ENCODE measurements at places on chromosomes 13 and 19.

DNA sequence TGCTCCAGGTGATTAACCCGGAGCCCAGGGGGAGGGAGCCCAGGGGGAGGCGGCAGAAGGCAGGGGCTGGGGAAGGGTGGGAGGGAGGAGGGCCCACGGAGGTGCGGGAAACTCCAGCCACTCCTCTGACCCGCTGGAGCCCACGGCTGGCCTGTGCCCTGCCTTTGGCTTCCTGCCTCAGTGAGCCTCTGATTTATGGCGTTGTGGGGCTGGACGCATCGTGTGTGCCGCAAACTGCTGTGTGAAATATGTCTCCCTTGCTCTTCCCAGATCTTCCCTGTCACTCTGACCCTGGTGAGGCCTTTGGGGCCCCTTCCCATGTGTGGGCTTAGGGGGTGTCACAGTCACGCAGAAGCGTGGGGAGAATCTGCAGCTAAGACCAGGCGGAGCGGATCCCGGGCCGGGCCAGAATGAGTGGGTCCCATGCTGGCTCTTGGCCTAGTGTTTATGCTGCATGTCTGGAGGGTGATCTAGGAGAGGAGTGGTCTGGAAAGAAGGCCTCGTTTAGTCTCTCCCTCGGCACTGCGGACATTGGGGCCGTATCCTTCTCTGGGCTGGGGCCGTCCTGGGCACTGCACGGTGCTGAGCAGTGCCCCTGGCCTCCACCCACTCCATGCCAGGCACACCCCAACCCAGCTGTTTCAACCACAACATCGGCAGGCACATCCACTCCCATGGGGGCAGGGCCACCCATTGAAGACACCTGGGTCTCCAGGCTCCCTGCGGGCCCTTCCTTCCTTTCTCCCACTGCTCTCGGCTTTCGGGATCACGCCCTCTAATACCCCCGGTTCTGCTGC is 123.0 kb downstream of the KDM4B start:
- DNase-seq: no peak

DNA sequence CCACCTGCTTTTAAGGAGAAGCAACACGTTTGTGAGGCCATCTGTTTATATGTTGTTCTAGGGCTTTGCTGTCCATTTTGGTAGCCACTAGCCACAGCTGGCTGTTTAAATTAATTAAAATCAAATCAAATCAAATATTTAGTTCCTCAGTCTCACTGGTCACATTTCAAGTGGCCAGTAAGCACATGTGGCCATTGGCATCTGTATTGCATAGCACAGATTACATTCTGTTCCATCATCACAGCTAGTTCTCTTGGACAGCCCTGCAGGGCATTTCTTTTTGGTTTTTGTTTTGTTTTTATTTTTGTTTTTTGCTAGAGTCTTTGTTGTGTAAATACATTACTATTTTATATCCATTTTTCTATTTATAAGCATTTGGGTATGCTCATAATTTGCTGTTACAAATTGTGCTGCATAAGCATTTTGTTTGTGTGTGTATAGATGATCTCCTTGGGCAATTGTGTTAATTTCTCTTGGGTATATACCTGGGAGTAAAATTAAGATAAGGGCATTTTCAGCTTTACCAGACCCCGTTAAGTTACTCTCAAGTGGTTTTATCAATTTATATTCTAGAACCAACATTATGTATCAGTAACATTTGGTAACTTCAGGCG is 31.3 kb downstream of the SAE1 start:
- DNase-seq: no peak

DNA sequence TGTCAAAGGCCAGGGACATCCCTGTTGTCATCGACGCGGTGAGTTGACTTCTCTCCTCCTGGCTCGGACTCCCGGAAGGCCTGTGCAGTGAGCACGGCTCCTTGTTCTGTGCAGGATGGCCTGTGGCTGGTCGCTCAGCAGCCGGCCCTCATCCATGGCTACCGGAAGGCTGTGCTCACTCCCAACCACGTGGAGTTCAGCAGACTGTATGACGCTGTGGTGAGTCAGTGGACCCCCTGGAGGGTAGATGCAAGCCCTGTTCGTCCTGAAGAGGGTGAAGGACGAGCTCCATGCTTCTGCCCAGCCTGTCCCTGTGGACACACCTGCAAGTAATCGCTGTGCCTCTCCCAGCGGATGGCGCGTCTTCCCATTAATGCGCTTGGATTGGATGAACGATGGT is 19.2 kb downstream of the NAXD start:
- DNase-seq: peak; percentile 47

GRCh38 chr13:49444524-49445395 is 686 bp downstream of the SETDB2 start:
- peak; percentile 92 for DNase-seq

DNA sequence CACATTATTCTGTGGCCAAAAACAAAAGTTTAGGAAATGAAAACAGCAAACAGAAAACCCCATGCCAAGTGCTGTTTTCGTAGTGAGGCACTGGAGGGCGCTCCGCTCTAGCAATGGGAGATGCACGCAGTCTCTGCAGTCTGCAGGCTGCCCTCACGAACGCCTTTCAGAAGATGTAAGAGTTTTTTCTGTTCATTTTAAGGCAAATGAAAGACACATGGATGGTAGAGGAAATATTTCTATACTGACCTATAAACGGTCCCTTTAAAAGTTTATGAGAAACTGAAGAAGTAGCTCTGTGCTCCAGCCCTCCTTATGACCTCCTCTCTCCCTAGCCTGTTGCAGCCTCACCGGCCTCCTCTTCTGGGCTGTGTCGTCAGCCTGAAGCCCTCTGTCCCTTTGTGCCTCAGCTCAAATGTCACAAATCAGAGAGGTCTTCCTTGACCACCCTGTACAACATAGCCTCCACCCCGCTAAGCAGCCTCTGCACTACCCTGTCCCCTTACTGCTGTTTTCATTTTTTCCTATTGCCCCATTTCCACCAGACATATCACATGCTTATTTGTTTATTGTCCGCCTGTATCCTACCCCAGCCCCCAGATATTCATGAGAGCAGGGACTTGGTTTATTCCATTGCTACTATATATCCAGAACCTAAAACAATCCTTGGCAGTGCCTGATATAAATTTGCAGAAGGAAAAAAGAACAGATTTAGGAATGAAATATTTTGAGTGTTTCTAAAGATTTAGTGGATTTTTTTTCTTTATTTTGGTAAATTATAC is 116.4 kb downstream of the TM9SF2 start:
- peak; percentile 55 for DNase-seq

DNA sequence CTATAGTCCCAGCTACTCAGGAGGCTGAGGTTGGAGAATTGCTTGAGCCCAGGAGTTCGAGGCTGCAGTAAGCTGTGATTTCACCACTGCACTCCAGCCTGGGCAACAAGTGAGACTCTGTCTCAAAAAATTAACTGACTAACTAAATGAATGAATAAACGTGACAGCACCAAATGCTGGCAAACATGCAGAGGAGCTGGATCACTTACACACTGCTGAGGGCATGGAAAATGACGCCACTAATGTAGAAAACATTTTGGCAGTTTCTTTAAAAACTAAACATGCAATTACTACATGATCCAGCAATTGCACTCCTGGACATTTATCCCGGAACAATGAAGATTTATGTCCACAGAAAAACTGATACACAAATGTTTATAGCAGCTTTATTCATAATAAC is 31.3 kb upstream of the GTF3A start:
- no peak for DNase-seq

DNA sequence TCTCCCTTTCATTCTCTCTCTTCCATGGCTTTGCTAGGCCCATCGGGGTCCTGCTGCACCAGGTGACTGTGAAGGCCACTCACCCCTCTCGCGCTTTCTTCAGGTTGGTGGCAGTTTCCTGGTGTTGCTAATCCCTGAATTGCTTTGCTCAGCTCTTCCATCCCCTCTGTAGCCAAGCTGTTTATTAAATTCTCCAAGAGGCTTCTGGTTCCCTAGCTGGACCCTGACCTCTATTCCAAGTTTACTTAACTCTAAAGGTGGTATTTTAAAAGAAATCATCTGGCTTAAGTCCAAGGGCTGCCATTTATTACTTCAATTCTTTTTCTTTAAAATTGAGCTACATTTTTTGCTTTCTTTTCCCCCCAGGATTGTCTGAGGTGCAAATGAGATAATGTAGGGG is 32.7 kb upstream of the MICU2 start:
- DNase-seq: no peak

DNA sequence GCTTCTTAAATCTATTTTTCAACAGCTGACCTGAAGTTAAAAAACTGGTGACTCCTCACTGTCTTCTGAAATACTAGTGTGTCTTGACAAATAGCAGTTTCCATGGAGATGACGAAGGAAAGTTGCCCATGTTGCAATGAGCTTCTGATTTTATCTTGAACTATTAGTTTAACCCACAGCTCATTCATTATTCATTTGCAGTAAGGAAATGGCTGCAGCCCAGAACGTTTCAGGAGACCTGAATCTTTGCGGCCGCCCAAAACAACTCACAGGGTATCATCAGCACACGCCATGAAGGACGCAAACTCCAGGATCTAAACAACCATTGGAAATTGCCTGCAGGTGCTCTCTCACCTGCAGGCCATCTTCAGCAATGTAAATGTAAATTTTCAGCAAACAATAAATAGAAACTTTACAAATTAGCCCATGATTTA is 142.5 kb downstream of the DCLK1 start:
- no peak for DNase-seq

- peak; percentile 43 for DNase-seq
These were observed 2.4 kb downstream of the ZMYM5 start for GRCh38 chr13:19860884-19861655.

DNA sequence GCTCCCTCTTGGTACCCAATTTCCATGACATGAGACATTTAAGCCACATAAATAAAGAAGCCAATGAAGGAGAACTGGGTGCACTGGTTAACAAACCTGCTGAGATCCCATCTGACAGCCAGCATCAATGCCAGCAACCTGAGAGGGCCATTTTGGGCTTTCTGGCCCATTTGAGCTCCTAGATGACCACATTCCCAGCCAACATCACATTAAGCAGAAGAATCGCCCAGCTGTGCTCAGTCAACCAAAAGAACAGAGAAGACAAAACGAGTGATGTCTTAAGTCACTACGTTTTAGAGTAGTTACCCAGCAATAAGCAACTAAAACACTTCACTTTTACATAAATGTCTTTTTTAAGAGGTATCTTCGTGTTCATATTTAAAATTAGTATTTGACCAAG is 21.9 kb downstream of the LCP1 start:
- no peak for DNase-seq

DNA sequence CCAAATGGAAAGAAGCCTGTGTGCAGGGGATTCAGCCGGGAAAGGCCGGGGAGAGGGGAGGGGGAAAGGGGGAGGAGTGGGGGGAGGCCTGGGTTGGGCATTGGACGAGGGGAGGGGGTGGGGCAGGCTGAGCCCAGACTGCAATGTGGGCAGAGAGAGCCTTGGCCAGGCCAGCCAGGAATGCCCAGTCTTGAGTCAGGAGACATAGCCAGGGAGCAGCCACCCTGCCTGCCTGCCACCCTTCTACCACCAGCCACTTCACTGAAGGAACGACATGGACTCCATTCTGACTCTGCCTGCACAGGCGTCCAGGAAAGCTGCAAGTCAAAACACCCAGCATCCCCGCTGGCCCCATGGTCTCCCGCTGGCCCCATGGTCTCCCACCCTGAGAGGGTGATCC is 498 bp downstream of the PROZ start:
- no peak for DNase-seq

- DNase-seq: no peak
These were observed 23.3 kb upstream of the CACTIN start for GRCh38 chr19:3649888-3650287.

- no peak for DNase-seq
These were observed 38.5 kb downstream of the NAXD start for GRCh38 chr13:110653851-110654250.
